ENCODE measurements at places on chromosomes 7 and 10.

- no peak for DNase-seq
These were observed 16.4 kb upstream of the SLC26A5 start for GRCh38 chr7:103462358-103462757.

DNA sequence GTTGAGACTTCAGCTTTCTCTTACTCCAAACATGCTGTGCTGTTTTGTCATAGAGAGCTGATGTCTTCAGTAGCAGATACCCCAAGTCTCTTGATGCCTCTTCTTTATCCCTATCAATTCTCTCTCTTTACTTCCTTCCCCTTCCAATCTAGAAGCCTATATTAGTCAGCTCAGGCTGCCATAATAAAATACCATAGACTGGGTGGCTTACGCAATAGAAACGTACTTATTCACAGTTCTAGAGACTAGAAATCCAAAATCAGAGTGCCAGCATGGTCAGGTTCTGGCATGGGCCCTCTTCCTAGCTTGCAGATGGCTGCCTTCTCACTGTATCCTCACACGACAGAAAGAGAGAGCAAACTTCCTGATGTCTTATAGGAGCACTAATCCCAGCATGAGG, 9.0 kb upstream of the GARS1 start:
- no peak for DNase-seq

GRCh38 chr7:78218876-78219275, 420.3 kb downstream of the PHTF2 start:
- DNase-seq: no peak

- DNase-seq: no peak
These were observed 155.6 kb downstream of the PKD1L1 start for GRCh38 chr7:47792521-47793121.
